Stimulated activated memory B cell treated with anti-CD40 and anti-IgM and Interleukin-4, amounts not matched to agents 10 μg/mL and 1 μg/mL and 100 μg/mL, for 72 hours (primary cell): ENCODE measurements at places on chromosomes 3 and 15.

DNA sequence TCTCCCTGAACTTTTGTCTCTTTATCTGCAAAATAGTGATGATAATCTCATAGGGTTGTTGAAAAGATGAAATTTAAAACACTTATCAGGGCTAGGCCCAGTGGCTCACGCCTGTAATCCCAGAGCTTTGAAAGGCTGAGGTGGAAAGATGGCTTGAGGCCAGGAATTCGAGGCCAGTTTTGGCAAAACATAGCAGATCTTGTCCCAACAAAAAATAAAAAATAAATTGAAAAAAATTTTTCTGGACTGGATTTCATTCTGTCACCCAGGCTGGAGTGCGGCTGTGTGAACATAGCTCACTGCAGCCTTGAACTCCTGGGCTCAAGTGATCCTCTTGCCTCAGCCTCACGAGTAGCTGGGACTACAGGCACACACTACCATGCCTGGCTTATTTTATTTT, 29.6 kb downstream of the LMLN start:
- no peak for ATAC-seq

- no peak for ATAC-seq
Observed at GRCh38 chr3:16332904-16333426, 68.0 kb downstream of the OXNAD1 start.

- ATAC-seq, result no peak
Observed at GRCh38 chr15:61227950-61228936, 859 bp downstream of the RORA start.

DNA sequence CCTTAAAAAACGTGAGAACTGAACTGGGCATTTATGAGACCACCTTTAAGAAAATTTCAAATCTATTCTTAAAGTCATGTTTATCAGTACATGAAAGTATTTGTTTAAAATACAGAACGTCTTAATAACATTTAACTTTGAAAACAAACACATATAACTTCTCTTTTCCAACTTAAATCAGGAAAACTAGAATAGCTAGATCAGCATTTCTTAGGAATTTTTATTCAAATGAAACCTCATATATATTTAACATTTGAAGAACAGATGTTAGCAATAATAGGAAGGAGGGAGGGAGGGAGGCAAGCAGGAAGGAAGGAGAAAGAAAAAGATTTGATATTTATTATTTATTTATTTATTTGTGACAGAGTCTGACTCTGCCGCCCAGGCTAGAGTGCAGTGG, 120.2 kb downstream of the NR1I2 start:
- no peak for ATAC-seq

DNA sequence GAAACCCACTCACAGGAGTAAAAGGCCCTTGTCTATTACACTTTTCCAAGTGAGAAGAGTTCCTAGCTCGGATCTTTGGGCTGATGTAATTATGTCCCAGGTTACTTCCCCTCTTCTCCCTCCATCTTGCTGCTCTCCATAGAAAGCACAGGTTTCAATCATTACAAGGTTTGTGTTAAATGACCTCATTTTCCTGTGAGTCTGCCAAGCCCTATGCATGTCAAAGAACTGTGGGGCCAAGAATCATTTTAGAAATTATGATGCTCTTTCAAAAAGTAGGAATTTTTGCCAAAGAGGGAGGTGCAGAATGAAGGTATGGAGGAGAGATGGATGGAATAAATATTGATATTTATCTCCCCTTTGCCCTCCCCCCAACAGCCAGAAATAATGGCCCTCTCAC, 129.3 kb upstream of the TPM1 start:
- no peak for ATAC-seq

DNA sequence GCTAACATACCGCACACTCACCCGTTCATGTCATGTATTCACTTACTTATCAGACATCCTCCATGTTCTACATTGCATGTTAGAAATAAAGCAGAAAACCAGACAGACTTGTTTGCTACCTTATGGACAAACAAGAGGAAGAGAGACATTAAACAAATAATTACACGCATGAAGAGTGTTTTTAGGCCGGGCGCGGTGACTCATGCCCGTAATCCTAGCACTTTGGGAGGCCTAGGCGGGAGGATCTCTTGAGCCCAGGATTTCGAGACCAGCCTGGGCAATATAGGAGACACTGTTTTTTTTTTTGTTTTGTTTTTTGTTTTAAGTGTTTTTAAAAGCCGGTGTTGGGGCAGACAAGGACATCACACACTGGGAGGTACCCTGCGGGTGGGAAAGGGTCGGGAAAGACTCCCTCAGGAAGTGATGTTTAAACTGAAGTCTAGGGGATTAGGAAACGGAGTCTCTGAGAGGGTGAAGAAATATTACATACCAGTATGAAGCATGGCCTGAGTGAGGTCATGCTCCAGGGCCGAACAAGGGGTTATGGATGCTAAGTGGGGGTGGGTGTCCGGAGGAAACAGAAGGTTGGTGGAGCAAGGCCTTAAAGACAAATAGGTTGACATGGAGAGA, 2.1 kb upstream of the USP3 start:
- ATAC-seq, result no peak

DNA sequence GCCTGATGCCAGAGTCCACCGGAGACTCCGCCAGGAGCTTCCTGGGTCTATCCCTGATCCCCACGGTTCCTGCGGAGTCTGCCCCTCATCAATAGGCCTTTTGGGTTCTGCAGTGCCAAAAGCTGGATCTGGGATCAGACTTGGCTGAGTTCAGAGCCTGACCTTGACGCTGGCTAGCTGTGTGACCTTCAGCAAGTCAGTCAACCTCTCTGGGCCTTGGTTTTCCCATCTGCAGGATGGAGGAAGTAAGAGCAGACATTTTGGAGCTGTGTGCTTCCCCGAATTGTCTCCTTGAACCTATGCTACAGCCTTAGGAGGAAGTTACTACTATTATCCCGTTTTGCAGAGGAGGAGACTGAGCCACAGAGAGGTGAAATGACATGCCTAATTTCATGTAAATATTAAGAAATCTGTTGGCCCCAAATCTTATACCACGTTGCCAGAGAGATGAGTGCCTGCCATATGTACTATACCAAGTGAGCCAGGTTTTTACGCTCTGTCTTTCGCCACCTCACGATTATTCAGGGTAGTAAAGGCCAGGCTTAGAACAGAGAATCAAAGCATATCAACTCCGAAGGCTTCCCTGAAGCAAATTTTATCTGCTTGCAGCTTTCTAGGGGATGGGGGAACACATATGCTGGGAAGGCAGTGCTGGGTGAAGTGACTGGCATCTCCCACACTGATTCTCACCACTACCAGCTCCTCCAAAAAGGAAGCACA, 112.5 kb downstream of the SRGAP3 start:
- no peak for ATAC-seq

DNA sequence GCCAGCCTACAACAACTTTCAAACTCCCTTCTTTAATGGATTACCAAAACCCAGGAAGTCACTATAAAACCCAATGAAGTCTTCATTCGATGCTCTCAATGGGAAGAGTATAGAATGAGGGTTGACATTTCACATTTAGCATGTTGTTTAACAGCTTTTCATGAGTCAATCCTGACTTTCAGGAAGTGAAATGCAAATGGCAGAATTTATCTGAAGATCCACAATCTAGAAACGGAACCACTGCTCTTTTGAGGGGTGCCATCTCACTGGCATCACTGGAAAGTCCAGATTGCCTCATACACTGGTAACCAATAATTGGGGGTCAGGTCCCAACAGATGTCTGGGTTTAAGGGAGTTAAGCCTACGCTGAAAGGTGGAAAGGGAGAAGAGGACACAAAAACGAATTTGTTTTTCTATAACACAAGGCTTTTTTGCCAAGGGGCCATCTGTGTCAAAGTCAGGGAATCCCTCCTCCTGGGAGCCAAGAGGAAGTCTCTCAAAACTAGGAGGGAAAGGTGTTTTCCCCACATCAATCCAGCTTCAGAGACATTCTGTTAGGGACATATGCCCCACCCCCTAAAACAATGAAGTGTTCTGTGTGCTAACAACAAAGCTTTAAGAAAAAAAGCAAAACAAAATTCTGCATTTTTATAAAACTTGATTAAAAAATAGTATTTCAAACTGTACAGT, 12.0 kb upstream of the ATP1B3 start:
- ATAC-seq, result no peak
